ENCODE measurements at places on chromosomes 12 and 14.
A peak's percentile ranks its signal among the peaks of the same experiment; 100 is the strongest.

- DNase-seq: no peak
These were observed 983 bp downstream of the MYF6 start for GRCh38 chr12:80708259-80708974.

DNA sequence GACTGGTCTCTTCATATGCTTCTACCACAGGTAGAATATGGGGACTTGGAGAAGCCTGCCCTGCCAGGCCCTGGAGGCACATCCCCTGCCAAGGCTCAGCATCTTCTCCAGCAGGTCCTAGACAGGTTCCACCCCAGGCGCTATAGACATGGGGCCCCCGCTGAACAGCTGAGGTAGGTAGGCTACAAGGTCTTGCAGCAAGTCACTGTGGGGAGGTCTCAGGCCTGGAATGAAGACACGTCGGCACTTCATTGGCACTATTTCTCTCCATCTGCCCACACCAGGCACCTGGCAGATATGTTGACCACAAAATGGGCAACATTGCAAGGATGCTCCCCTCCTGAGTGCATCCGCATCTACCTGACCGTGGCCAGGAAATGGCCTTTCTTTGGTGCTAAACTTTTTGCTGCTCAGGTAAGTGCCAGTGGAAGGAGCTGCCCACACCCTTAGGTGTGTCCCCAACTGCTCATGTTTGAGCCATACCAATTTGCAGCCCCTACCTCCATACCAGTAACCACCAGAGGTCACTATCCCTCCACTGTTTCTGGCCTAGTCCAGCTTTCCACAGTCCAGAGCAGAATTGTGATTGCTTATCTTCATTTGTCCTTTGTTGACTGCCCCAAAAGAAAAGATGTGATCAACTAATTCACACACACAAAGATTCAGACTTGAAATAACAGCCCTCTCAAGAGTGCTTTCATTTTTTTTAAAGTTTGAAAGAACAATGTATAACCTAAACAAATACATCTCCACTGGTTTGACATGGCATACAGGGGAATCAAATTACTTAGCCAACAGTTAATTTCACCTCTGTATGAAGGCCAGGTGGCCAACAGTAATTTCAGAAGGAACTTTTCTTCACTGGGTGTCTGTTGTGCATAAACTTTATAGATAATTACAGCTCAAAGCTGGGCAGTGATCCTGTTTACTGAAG lies 16.1 kb downstream of the PIGH start:
- DNase-seq: no peak

DNA sequence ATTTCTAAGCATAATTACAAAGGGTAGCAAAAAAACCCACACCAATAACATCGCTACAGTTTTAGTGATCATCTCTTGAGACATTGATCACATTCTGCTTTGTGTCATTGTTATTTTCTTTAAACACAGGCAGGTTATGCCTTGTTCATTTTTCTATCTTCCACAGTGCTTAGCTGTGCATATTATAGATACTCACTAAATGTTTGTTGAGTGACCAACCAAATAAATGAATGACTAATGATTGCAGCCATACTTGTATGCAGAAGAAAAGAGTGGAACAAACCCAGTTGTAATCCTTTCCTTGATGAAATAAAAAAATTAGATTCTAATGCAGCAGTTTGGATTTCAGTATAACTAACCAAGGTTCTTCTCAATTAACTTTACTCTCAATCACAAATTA lies 81.0 kb upstream of the RASSF8 start:
- no peak for DNase-seq

DNA sequence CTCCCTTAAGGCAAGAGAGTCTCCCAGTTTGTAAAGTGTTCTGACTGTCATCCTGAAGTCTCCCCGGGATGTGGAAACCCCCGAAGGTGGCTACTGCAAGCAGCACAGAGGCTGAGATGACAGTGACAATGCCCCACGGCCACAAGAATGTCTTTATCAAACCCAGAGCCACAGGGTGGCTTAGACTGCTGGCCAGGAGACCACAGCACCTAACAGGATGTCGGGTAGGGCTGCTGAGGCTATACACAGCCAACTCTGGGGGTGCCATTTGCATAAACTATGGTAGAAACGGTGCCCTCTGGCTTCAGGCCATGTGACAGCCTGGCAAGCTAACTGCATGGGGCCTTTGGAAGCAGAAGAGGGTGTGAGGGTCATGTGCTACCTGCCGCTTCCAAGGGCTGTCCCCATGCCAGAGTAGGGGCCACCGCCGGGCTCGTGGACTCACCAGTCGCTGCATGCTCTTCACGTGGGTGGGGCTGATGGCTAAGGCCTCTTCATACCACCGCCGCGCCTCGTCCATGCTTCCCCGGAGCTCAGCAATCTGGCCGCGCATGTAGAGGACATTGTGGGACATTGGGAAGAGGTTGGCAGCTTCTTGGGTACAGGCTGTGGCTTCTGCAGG lies 180.9 kb downstream of the CALM1 start:
- DNase-seq: no peak

DNA sequence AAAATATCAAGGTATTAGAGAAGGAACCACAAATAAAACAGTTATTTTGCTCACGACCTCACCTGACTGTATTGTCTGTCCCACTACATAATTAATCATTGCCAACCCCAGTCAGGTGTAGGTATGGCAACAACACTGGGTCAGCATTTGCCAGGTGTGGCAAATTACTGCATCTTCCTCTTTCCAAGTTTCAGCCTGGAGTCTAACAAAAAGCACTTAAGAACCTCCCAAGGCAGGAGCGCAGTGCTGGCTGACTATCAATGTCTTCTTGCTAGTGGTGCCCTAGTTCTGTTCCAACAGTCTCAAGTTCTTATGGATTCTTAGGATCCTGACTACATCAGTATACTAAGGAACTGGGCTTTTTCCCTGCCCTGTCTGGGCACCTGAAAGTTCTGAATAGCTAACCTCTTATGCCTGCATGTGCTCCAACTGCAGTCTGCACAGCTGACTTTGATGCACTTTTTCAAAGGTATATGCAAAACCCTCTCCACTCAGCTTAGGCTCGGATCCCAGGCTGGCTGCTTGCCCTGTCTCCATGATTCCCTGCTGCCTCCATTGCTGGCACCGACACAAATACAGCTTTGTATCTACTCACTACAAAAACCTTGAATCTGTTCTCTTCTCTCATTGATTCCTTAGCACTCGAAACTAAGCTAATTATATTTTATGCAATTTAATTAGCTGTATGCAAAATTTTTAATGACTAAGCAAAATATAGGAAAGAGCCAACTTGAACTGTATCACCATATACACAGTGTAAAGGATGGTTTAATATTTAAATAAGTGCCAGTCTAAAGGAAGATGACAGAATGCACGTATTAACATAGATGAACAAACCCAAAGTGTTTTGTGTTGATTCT lies 113.3 kb downstream of the PRKD1 start:
- no peak for DNase-seq

- DNase-seq: no peak
These were observed 21.0 kb downstream of the EEA1 start for GRCh38 chr12:92908108-92908507.

- no peak for DNase-seq
These were observed 126.0 kb downstream of the ZFP36L1 start for GRCh38 chr14:68666899-68667298.

DNA sequence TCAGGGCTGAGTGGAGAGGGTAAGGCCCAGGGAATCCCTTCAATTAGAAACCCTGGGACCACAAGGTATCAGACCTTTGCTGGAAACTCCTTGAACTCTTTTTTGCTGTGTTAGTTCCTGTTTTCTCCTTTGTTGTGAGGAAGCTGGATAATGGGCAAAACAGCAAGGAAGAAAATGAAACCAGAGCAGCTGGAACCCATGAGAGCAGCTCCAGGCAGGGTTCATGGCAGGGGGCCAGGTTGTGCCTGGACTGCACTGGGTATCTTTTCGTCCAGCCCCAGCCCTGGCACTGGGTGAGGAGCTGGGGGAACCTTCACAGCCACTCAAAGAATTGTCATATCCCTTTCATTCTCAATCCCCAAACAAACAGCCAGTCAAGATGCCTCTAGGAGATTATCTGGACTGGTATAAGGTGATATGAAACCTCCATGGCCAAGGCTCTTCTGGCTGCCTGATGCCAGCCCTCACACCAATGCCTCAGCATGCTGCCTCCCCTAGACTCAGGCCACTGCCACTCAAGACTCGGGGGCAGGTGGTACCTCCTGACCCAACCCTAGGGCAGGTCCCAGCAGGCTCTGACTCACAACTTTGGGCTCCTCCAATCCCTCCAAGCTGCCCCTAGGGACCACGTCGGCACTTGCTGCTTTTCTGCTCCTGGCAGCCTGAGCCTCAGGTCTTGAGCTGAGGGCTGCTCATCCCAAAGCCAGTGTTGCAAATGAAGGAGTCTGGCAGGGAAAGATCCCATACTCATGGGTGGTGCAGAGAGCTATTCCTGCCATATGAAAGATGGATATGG lies 16.5 kb downstream of the FAM186B start:
- DNase-seq: no peak

- DNase-seq: no peak
These were observed 33.2 kb downstream of the DUSP6 start for GRCh38 chr12:89319122-89319521.

- DNase-seq: no peak
These were observed 1.4 kb upstream of the ARHGEF40 start for GRCh38 chr14:21068521-21069387.

GRCh38 chr12:93918262-93918661 lies 230.1 kb upstream of the PLXNC1 start:
- DNase-seq: no peak

- DNase-seq: no peak
These were observed 74.6 kb upstream of the MYL2 start for GRCh38 chr12:110995016-110995415.

- no peak for DNase-seq
These were observed 124.5 kb downstream of the ANO4 start for GRCh38 chr12:100919116-100919515.

- no peak for DNase-seq
These were observed 674.8 kb downstream of the TMTC2 start for GRCh38 chr12:83361475-83361874.

GRCh38 chr12:8108808-8109398 lies 14.5 kb upstream of the CLEC4A start:
- peak; percentile 16 for DNase-seq

DNA sequence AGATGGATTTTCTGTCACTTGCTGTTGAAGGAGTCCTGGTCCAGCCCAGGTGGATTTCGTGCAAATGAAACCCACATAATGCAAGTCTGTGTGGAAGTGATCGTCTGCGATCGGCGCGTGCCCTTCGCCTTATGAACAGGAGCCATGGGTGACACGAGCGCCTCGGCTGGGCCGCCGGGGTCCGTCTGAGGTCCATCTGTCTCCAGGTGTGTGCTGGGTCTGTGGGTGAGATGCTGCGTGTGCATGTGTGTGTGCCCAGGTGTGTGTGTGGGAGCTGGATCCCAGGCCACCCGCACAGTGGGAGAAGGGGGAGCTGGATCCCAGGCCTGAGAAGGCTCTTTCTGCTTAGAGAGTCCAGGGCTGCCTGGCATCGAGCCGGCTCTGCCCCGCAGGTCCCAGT lies 53.8 kb downstream of the GALNT9 start:
- no peak for DNase-seq

GRCh38 chr12:93208011-93208410 lies 169.7 kb upstream of the NUDT4 start:
- no peak for DNase-seq

DNA sequence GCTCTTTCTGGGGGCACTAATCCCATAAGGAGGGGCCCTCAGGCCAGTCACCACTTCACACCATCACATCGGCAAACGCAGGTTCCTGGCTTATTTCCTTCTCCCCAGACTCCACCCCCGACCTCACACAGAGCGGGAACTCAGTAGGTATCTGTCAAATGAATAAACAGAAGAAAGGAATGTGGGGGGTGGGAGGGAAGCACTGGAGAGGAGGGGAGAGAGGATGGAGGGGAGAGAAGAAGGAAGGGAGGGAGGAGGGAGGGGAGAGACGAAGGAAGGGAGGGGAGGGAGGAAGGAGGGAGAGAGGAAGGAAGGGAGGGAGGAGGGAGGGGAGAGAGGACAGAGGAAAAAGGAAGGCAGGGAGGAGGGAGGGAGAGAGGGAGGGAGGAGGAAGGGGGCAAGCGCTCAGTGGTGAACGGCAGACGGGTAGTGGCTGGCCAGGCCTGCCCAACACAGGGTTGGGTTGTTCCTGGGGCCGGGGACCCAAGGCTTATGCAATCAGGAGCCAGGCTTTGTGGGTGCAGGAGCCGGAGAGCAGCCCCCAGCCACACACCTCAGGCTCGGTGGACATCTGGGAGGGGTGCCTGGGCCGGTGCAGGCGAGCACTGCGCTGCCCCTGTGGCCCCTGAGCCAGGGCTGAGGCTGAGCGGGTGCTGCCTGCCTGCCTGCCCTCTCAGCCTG lies 52.6 kb upstream of the FBRSL1 start:
- DNase-seq: no peak

- DNase-seq: peak; percentile 24
These were observed 1004.4 kb downstream of the AACS start for GRCh38 chr12:126069549-126070165.

- peak; percentile 58 for DNase-seq
These were observed 117.6 kb downstream of the SCARB1 start for GRCh38 chr12:124745891-124746570.

DNA sequence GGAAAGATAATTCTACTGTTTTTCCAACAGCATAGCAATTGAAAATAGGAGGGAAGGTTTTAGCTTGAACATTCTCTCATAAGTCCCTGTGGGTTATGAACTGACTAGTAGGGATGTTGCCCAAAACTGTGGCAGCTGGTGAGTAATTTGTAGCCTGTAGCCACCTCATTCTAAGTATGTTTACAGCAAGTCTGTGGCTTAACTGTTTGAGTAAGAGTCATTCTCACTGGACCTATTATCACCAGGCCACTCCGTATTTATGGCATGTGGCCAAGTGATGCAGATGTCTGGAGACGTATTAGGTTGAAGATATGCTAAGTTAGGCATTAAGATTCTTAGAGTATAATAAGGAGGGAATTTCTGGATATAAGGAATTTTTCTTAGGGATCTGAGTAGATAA lies 458.3 kb downstream of the ETNK1 start:
- no peak for DNase-seq

DNA sequence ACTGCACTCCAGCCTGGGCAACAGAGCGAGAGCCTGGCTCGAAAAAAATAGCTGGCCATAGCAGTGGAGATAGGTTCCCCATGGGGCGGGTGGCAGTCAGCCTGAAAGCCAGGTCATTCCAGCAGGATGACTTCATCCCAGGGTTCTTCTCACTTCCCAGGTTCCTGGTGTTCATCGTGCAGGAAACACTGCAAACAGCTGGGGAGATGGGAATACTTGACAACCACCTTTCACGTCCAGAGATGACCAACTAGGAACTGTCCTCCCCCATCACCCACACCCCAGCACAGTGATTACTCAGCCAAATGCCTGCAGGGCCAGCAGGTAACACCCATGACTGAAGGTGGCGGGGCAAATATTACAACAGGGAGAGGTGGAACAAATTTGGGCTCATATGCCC lies 1.7 kb downstream of the VSIG10 start:
- no peak for DNase-seq

Measured in GOT3 (cell line).